Activated effector memory CD4-positive, alpha-beta T cell treated with Interleukin-2 at 50 U/mL for 16 hours (primary cell): ENCODE measurements at places on chromosomes 3 and 15.

DNA sequence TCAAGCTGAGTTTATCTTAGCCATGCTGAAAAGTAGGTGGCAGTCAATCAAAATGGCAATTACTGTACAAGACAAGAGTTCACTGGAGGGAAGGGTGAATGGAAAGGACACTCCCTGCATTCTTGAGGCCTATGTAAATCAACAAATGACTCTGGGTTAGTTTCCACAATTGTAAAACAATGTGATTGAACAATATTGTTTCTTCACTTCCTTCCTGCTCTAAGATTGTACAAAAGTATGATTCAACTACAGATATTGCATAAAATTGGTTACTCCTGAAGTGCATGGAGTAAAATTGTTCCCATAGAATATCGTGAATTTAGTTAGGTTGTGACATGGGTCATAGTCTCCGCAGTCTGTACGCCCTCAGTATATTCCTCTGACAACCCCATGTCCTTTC lies 277.6 kb downstream of the LPP start:
- no peak for DNase-seq

GRCh38 chr3:12294885-12295580 lies 6.2 kb downstream of the PPARG start:
- no peak for DNase-seq

- DNase-seq, result no peak
These were observed 22.8 kb upstream of the TRIM59 start for GRCh38 chr3:160472344-160472743.

DNA sequence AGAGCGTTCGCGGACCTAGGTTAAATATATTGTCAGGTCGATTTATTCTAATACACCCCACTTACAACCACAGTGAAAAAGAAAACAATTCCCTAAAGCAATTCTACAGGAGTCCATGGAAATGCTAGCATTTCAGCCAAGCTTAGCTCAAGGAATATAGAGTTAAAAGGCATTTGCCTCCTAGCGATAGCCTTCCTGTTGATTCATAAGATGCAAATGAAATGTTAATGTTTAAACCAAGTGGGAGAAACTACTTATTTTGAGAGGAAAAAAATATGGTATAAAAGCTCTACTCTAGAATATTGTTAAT lies 1.7 kb upstream of the ALCAM start:
- DNase-seq, result no peak

DNA sequence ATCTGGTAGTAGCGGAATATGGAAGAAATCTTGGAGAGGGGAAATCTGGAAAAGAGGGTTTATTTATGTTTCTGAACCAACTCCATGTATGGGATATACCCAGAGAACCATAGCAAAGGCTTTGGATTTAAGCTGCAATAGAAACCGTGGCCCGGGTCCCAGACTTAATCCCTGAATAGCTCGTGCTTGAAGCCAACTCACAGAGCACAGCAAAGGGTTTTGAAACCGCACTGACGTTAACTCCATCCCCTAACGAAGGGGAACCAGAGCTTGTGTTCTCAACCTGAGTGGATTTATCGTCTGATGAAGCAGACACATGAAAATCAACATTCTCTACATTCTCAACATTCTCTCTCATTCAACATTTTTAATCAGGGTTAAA lies 154.6 kb downstream of the APBA2 start:
- DNase-seq, result no peak

GRCh38 chr15:71951134-71951533 lies 140.8 kb downstream of the NR2E3 start:
- no peak for DNase-seq

DNA sequence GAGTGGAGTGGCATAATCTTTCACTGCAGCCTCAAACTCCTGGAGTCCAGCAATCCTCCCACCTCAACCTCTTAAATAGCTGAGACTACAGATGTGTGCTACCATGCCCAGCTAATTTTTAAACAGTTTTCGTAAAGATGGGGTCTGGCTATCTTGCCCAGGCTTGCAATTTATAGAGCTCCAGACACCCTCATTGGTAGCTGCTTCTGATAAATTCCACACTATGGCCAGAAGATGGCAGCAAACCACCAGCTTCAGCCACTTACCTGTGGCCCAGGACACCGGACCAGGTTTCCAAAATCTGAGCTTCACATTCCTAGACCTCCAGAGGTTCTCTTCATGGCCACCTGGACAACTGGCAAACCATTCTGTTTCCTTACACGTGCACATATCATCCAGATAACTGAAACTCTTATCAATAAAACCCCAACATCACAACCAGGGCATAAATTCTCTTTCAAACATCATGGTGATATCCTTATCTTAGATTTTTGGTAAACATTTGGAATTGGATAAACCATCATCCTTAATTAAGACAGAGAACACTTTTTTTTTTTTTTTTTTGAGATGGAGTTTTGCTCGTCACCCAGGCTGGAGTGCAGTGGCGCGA lies 28.9 kb downstream of the FBXW12 start:
- DNase-seq, result peak; percentile 42

- no peak for DNase-seq
These were observed 1.6 kb upstream of the DCBLD2 start for GRCh38 chr3:98903099-98903498.

DNA sequence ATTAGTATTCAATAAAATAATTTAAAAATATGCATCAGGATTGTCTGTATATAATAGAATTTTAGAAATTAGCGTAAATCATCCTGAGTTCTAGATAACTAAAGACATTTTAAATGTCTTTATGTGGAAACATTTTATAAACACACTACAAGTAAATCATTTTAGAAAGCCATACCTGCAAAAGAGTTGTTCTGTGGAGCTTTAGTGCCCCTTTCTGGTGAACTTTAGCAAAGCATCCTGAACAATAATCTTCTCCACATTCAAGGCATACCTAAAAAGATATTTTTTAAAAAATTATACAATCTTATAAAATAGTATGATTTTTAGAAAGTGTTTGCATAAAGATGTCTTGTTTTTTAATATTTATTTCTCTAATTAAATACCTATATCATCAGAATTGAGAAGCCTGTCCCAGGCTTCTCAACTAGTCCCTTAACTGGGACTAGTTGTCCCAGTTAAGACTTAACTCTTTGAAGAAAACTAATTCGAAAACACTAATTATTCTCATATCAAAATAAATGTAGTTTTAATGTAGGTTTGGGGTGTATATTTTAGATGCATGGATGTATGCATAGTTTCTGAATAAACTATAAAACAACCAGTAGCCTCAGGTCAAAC lies 29.7 kb downstream of the ZBBX start:
- DNase-seq, result no peak

DNA sequence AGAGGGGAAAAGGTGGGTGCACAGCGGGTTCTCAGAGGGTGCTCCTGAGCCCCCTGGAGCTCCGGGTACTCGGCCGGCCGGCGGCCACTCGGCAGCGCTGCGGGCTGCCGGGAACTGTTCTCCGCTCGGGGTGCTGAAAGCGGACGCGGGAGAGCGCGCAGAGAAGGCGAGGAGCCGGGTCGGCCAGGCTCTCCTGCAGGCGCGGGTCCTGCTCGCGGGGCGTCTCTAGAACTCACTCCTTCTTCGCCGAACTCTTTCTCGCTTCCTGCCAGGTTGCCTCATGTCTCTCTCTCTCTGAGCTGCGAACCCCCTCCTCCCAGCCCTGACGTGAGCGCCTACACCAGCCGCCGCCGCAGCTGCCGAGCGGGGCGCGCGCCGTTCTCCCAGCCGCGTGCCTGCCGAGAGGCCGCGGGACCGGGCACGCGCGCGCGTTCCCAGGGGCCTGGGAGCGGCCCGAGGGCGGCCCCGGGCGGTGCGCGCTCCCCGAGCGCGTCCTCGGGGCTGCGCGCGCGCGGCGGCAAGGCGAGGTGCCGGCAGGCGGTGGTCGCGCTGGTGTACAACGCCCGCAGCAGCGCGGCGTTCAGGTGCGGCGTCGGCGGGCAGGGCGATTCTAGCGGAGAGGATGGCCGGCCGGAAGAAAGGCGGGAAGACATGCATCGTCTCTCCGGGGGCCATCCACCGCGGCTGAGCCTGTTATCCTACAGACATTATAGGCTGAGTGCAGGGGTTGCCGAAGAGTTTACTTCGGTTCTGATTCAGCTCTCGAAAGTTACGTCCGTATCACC lies at the start of gene PEX5L:
PEX5L (minus strand) TSS at position 267 of the 785 bp plus-strand sequence. CDS start 338 bp downstream, outside the sequence.
- no peak for DNase-seq
